Urinary bladder (tissue), 4 donors: ENCODE measurements at places on chromosomes 11 and 22. TPM values are rescaled to one million over a fixed set of nuclear protein-coding genes. Genes with fewer than 3 reads are reported as not detected.
A peak's percentile ranks its signal among the peaks of the same experiment; 100 is the strongest.

GRCh38 chr11:21988477-21988876 is 204.4 kb upstream of the ANO5 start:
- peak; percentile 1 for DNase-seq

- no peak for DNase-seq
Measured at GRCh38 chr11:94305146-94305545, 766 bp downstream of the IZUMO1R start.

- DNase-seq: no peak
Measured at GRCh38 chr22:41487037-41487935, 18.4 kb downstream of the ACO2 start.

- DNase-seq: no peak
Measured at GRCh38 chr11:122108192-122108799, 7.7 kb downstream of the BLID start.

DNA sequence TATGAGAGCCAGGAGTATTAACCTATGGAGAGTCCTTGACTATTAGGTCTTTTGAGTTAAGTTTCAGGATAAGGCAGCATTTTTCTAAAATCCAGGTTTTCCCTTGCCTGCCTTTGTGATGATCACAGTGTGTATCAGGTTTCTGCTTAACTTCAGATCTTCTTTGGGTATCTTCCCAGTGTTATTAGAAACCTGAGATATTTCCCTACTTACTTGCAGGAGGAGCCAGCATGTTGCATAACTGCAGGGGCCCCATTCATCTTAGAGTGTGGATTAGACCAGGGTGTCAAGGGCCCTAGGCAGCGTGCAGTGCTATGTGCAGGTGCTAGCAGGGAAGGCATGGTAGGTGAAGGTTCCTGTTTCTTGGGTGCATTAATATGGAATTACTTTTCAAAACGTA is 69.5 kb downstream of the ZNRF3 start:
- no peak for DNase-seq

GRCh38 chr22:40791241-40791640 is 27.9 kb downstream of the SLC25A17 start:
- no peak for DNase-seq

- no peak for DNase-seq
Measured at GRCh38 chr11:45577752-45578151, 87.7 kb downstream of the CHST1 start.

DNA sequence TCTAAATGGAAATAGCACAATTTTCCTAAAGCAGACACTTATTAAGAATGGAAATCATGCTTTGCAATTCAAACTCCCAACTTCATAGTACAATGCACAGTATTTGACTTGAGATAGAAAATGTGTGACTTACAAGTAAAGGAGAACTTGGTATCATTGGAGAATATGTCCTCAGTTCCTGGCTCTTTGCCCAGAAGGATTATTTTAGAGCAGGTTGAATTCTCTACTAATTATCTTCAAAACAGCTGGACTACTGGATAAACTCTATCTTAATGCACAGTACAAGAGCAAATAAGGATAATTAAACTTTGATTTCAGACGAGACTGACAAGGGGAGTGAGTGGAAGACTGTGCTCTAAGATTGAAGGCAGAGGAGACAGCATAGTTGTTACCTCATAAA is 839.4 kb downstream of the OPCML start:
- no peak for DNase-seq

TUB gene
- polyA plus RNA-seq: 11.7 TPM

DCDC1 gene
- polyA plus RNA-seq: 0.09 TPM

OR2AG1 gene
- not detected for polyA plus RNA-seq

JAML gene
- 6.0 TPM for polyA plus RNA-seq

ADM2 gene
- 0.11 TPM for polyA plus RNA-seq
